Heart right ventricle (tissue), 16 donors: ENCODE measurements at places on chromosomes 3 and 15. TPM values are rescaled to one million over a fixed set of nuclear protein-coding genes. Genes with fewer than 3 reads are reported as not detected.

- H3K27me3 ChIP-seq: peaks cover 17% of the 10 kb centered on the region
- no peak overlapping the region for H3K27ac ChIP-seq
- H3K36me3 ChIP-seq: no peaks in the 10 kb centered on the region
- DNase-seq: no peak
Measured at GRCh38 chr3:186013312-186013711, 75.5 kb upstream of the TRA2B start.

DNA sequence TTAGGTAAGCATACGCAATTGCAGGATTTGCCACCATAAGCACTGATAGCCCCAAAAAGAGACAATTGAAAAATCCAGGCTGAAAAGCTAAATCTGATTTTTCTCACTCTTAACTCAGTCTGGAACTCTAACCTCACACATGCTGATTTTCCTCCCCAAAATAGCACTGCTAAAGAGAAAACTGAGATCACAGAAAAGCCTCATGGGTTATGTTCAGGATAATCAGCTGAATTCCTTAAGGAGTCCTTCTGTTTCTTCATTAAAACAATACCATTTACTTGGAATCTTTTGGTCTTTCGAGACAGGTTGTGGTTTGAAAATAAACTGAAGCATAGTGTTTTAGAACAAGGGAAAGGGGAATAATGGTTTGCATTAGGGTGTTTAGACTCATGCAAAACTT, 144.3 kb upstream of the LRRN1 start:
- no peak for DNase-seq
- no peak overlapping the region for H3K4me3 ChIP-seq
- H3K27me3 ChIP-seq: no peaks in the 10 kb centered on the region
- no peaks in the 10 kb centered on the region for H3K4me1 ChIP-seq

DNA sequence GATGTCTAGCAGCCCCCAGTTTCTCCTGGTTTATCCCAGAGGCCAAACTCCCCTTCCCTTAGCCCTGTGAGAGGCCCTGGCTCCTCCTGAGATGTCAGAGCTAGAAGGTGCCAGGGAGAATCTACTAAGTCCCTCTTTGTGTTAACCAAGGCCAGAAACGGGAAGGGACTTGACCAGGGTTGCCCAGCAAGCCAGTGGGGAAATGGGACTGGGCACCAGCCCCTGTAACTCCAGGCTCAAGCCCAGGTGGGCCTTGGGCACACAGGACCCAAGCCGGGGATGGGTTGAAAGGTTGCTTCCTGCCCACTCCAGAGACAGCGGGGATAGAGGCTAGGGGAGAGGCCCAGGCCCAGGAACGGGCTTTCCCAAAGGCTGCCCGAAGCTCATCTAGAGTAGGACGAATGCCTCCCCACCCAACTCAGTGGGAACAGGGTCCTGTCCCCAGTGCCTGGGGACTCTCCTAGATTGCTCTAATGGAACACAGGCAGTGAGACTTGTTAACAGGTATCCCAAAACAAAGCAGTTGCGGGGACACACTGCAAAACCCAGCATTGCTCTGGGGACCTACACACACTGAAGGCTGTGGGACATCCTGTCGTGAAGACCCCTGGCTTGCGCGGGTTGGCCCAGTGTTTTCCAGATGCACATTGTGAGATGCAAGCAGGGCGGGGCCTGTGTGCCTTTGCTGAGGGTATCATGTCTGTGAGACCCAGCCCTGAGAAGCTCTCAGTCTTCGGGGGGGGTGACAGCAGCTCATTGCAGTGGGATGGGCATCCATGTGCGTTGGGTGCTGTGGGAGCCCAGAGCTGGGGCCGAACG, 12.9 kb upstream of the TXNRD3 start:
- DNase-seq: no peak
- H3K27ac ChIP-seq: no peak overlapping the region
- no peak overlapping the region for H3K4me3 ChIP-seq
- no peaks in the 10 kb centered on the region for H3K36me3 ChIP-seq
- H3K4me1 ChIP-seq: no peaks in the 10 kb centered on the region
- no peaks in the 10 kb centered on the region for H3K27me3 ChIP-seq

DNA sequence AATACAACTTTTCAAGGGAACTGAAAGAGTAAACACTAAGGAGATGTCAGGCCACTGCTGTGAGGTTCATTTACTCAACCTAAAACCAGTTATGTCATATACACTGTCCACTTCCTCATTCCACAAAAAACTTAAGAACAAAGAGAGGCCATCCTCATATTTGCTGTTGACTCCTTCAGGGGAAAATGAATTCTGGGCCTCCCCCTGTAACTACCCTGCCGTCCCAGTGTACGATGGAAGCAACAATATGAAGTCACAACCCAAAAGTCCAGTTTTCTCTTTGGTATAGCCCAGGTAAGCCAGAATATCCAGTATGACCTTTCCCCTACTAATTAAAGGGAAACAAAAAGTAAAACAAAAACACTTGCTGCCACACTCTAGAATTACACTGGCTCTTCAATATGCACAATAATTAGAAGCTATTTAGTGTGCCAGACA, 16.2 kb downstream of the CEP152 start:
- H3K4me1 ChIP-seq: no peaks in the 10 kb centered on the region
- no peak overlapping the region for H3K4me3 ChIP-seq
- no peak for DNase-seq
- H3K36me3 ChIP-seq: no peaks in the 10 kb centered on the region
- H3K27me3 ChIP-seq: no peaks in the 10 kb centered on the region
- no peak overlapping the region for H3K27ac ChIP-seq

DNA sequence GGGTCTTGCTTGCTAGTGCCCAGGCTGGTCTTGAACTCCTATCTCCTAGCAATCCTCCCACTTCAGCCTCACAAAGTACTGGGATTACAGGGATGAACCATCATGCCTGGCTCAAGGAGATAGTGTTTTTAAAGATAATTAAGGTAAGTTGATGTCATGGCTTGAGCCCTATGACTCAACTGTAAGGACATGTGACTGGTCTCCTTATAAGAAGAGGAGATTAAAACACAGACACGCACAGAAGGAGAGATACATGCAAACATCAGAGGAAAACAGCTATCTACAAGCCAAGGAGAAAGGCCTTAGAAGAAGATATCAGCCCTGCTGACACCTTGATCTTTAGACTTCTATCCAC, 220.4 kb upstream of the GADL1 start:
- DNase-seq: no peak
- H3K4me3 ChIP-seq: no peak overlapping the region
- no peaks in the 10 kb centered on the region for H3K36me3 ChIP-seq
- no peaks in the 10 kb centered on the region for H3K27me3 ChIP-seq
- no peak overlapping the region for H3K27ac ChIP-seq
- no peaks in the 10 kb centered on the region for H3K4me1 ChIP-seq

Gene FILIP1L
- total RNA-seq: 57.3 TPM

Gene OXSM
- total RNA-seq: 12.7 TPM

Gene QARS1
- total RNA-seq: 212 TPM
